ENCODE measurements at places on chromosomes 7 and 10.

- no peak for DNase-seq
Measured at GRCh38 chr10:33006342-33006887, 48.4 kb upstream of the ITGB1 start.

DNA sequence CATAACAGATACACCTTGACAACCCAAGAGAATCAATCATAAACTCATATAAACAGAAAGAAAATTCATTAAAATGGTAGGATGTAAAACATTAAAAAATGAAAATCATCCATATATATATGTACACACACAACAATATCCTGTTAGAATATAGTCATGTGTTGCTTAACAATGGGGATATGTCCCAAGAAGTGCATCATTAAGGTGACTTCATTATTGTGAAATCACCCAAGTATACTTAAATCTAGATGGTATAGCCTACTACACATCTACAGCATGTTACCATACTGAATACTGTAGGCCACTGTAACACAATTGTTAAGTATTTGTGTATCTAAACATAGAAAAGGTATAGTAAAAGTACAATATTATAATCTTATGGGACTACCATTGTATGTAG lies 115.8 kb upstream of the TMEM168 start:
- no peak for DNase-seq

GRCh38 chr10:124292911-124293615 lies 125.7 kb downstream of the OAT start:
- DNase-seq = no peak

GRCh38 chr7:28961972-28962371 lies 3.8 kb upstream of the TRIL start:
- no peak for DNase-seq

DNA sequence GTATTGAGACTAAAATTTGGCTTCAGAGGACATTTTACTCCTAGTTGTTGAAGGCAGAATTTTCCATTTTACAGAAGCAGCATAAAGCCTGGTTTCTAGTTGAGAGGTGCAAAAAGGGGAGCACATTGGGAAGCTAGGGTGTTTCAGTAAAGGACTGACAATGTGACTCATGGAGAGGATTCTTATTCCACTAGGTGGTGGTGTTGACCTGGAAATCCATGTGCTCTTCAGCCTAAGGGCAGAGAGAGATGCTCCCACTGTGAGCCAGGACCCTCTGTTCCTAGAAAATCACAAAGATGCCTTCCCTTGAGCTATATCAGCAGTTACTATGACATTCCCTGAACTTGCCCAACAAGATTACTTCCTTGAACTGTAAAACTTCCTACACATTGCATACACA lies 687.8 kb downstream of the IPMK start:
- DNase-seq = peak; percentile 3

- DNase-seq = no peak
Measured at GRCh38 chr10:100531761-100532160, 2.1 kb upstream of the NDUFB8 start.

GRCh38 chr7:81064426-81064825 lies 145.6 kb upstream of the SEMA3C start:
- DNase-seq = peak; percentile 18
